IgD-negative memory B cell (primary cell): ENCODE measurements at places on chromosomes 1 and 21. TPM values are rescaled to one million over a fixed set of nuclear protein-coding genes. Genes with fewer than 3 reads are reported as not detected.

MAP3K7CL gene
- polyA plus RNA-seq: 68.6 TPM

DIRAS3 gene
- not detected for polyA plus RNA-seq

FMO1 gene
- not detected for polyA plus RNA-seq

TBX15 gene
- polyA plus RNA-seq: not detected

HJV gene
- not detected for polyA plus RNA-seq

B3GALT5 gene
- polyA plus RNA-seq: not detected

RIMS3 gene
- polyA plus RNA-seq: 2.2 TPM

RPF1 gene
- polyA plus RNA-seq: 55.2 TPM

PAPPA2 gene
- polyA plus RNA-seq: not detected

LORICRIN gene
- polyA plus RNA-seq: not detected

SH2D2A gene
- polyA plus RNA-seq: 2.1 TPM

GJB3 gene
- polyA plus RNA-seq: not detected

RAD54L gene
- 0.49 TPM for polyA plus RNA-seq

SETSIP gene
- not detected for polyA plus RNA-seq

B4GALT2 gene
- polyA plus RNA-seq: 1.0 TPM

AGMAT gene
- polyA plus RNA-seq: 11.8 TPM

KCNJ6 gene
- polyA plus RNA-seq: not detected

CRP gene
- polyA plus RNA-seq: not detected

TINAGL1 gene
- polyA plus RNA-seq: not detected

FNDC10 gene
- not detected for polyA plus RNA-seq

FBXO28 gene
- 20.4 TPM for polyA plus RNA-seq

TMCC2 gene
- polyA plus RNA-seq: 0.11 TPM

MXRA8 gene
- not detected for polyA plus RNA-seq

NBL1 gene
- polyA plus RNA-seq: 0.18 TPM
